ENCODE measurements at places on chromosomes 1 and 21.
A peak's percentile ranks its signal among the peaks of the same experiment; 100 is the strongest.

DNA sequence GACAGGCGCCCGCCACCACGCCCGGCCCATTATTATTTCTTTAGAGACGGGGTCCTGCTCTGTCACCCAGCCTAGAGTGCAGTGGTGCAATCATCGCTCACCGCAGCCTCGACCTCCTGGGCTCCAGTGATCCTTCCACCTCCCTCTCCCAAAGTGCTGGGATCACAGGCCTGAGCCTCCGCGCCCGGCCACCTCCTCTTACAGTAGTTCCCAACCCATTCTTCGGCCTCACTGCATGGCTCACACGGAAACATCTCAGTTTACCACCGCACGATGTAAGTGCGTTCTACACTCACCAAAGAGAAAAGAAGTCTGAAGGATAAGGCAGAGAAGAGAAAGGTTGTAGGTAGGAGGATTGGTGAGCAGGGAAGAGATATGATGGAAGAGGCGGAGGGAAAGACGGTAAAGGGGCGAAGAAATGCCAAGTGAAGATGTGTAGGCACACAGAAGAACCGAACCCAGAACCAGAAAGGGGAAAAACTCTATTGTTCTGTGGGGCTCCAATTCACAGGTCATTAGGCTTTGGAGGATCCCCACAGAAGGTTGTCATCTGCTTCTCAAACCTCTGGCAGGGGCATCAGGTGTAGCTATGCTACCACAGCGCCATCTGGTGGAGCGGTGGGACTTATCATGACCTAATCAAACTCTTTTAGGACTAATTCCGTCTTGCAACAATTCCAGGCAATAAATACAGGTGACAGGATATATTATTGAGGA, 504.2 kb downstream of the SMYD3 start:
- peak; percentile 91 for DNase-seq

GRCh38 chr1:20641975-20642374, 8.7 kb downstream of the PINK1 start:
- no peak for DNase-seq

GRCh38 chr1:244011786-244012185, 39.3 kb upstream of the ZBTB18 start:
- DNase-seq: peak; percentile 28

GRCh38 chr21:42937960-42938605, 12.7 kb upstream of the ERVH48-1 start:
- peak; percentile 35 for DNase-seq

DNA sequence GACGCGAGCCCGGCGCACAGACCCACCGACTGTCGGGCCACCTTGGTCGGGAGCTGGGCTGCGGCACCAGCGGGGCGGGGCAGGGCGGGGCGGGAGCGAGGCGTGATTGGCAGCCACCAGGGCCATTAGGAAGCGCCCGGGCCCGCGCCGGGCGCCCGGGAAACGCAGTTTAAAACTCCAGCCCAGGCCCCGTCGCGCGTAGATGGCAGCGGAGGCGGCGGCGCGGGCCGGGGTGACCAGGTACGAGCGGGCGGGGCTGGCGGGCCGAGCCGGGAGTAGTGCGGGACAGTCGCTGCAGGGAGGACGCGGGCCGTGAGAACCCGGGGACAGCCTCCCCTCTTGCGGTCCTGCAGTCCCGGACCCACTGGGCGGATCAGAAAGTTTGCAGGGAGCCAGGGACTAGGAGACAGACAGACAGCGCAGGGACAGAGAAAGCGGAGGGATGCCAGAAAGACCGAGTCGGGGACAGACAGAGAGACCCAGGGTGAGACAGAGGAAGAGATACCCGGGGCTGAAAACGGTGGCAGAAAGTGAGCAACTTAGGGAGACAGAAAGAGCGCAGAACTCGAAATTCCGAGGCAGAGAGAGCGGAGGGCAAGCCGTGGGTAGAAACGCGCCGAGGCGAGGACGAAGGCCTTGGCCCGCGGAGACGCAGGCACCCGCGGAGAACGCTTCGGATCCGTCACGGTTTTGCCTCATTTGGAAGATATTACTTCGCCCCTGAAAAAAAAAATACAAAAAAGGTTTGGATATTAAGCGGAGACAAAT, at the start of gene DMBX1:
Gene DMBX1, plus strand, starts transcription at position 199 of the 768 bp plus-strand sequence. CDS start 17,175 bp downstream, outside the sequence.
- no peak for DNase-seq

- no peak for DNase-seq
Measured at GRCh38 chr1:229285440-229285839, 14.5 kb downstream of the RAB4A start.

GRCh38 chr1:105874621-105875020, 1181.9 kb upstream of the PRMT6 start:
- DNase-seq: no peak

DNA sequence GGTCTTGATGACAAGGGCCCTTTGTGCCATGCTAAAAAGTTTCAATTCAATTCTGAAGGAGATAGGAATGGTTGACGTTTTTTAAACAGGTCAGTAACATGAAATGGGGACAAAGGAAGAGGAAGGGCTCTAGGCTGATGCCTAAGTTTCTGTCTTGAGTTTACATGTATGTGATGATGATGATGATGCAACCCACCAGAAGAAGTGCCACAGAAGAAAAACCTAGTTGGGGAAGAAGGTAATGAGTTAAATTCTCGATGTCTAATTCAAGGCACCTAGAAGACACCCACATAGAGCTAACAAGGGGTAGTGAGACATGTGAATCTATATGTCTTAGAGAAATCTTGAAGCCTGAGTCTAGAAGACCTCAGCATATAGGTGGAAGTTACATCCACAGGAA, 44.4 kb upstream of the ATP1A1 start:
- no peak for DNase-seq

DNA sequence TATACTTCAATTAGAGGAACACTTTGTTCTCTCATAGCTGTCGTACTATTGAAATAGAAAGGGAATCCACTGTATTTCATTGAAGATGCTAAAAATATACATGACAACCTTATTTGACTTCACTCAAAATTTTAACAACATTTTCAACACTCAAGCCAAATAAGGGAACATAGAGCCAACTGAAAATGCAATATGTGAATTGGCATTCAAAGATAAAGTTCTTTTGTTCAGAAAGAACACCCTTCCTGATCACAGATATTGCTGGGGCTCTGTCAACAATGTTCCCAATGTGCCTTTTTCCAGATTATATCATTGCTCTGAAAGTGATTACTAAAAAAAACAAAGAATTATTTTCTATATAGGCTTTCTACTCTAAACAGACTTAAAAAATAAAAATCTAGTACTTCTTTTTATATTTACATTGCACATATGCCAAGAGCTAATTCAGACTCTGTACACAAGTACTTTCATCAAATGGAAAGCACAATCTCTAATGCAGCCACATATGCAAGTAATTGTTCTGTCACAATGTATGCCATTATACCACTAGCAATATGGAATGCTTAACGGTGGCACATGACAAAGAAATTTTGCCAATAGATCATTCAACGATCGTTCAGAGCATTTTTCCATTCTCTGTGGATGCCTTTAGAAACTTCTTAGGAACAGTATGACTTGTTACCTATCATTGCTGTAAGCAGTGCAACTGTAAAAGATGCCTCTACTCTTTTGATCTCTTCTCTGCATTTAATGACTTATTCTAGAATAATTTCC, 171.0 kb downstream of the EIF4G3 start:
- DNase-seq: no peak

DNA sequence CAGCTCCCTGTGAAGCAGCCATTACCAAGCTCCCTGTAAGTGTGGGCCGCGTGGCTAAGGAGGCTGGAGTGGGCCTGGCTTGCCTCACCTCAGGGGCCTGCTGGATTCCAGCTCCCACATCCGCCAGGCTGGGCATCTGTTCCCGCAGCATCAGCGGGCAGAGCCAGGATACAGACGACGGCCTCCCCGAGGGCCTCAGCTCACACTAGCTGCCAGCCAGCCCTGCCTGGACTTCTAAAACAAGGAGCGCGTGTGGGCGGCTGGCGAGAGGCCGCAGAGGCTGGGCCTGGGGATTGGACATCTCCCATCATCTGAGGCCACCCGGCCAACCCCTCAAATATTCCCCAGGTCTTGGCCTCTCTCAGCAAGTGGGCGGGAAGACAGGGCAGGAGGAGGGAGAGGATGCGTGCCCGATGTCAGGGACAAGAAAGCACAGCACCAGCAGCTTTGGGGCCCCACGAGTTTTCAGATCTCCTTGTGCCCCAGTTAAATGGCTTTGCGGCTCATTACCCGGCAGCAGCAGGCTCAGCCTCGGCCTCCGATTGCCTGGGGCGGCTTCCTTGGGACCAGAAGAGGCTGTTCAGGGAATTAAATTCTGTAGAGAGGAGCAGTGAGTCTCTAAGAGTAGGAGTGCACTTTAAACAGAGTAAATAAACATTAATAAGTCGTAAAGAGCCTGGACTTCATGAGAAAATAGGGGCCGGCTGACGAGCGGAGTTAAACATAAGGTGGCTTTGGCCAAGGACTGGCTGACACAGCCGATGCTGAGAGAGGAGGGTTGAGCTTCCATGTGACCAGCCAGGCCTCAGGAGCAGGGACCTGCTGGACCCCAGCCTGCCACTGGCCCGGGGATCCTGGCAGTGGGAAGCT, 208.9 kb upstream of the C1orf174 start:
- no peak for DNase-seq

- DNase-seq: no peak
Measured at GRCh38 chr1:111732718-111733117, 6.5 kb downstream of the INKA2 start.

DNA sequence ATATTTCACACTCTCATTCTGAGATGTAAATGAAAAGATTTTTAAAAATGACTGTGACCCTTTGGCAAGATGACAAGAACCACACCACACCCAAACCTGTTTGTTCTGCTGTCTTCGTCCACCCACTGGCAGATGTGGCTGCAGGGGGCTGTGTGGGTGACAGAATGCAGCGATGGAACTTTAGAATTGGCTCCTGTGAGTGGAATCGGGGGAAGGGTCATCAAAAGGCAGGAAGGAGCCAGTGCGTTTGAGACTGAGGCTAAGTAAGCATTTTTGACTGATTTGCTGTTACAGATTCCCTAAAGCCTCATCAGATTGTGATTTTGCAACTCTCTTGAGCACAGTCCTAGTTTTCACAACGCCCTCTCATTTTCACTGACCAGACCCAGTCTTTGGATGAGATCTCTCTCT, 111.2 kb upstream of the ADGRL2 start:
- peak; percentile 85 for DNase-seq

GRCh38 chr1:115219927-115220326, 118.1 kb downstream of the NGF start:
- no peak for DNase-seq

DNA sequence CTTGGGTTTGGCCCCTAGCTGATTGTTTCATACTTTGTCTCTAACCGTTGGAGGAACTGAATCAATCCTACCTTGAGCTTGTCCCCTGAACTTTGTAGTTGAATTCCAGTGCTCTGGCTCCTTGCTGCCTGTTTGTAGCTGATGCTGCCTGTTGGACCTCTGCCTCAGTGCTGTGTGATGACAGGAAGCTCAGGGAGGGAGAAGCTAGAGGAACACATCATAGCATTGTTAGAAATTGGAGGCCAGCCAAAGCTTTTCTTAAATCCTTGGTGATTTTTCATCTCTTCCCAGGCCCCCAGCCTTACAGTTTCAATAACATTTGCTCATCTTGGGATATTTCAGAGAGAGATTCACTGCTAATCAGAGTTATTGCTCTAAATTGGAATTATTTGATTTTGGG, 34.0 kb downstream of the MACF1 start:
- DNase-seq: peak; percentile 65

- peak; percentile 23 for DNase-seq
Measured at GRCh38 chr1:230866171-230867070, 1.9 kb downstream of the C1orf198 start.

- no peak for DNase-seq
Measured at GRCh38 chr1:230248889-230249270, 177.3 kb downstream of the PGBD5 start.

DNA sequence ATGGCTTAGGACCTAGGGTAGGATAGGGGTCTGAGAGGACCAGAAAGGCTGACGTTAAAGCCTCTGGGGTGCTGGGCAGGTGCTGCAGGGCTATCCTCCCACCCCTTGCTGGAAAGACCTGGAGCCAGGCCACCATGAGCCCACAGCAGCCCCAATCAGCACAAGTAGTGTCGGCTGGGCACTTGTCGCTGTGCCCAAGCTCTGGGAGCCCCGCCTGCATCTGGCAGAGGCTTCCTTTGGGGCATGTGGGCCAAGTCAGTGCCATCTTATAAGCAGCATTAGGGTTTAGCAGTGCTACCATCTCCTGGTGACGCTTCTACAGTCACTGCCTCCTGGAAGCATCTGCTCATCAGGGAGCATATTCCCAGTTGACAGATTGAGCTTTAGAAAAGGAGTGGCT, 31.3 kb downstream of the MAN1C1 start:
- DNase-seq: no peak

- peak; percentile 54 for DNase-seq
Measured at GRCh38 chr1:184152434-184152898, 100.9 kb downstream of the TSEN15 start.

DNA sequence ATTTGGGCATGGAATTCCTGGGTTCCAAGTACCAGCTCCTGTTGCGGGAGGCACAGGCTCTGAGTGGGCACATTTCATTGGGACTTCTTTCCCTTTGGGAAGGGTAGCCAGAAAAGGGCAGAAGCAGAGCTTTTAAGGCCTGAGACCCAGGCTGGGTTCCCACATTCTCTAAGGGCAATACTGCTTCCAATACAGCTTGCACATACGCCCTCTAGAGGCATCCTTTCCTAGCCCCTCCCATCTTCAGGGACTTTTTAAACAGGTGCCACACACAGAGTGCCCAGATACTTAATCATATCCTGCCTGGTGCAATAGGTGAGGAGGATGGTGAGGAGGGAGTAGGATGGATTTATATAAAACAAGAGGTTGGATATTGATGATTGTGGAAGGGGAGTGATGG, 5.7 kb downstream of the GPR88 start:
- no peak for DNase-seq

DNA sequence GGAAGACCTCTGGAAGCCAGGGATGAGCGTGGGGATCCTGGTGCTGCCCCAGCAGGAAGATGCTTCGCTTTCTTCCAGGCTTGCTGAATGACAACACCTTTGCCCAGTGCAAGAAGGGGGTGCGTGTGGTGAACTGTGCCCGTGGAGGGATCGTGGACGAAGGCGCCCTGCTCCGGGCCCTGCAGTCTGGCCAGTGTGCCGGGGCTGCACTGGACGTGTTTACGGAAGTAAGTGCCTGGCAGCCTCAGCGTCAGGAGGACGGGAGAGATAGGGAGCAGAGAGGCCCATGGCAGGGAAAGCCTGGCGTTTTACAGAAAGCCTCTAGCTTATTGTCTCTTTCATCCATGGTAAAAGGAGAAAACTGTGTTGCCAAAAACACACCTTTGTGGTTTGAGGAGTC, 23.5 kb downstream of the PHGDH start:
- DNase-seq: no peak

- no peak for DNase-seq
Measured at GRCh38 chr1:100720101-100720500, 559 bp downstream of the VCAM1 start.
